ENCODE measurements at places on chromosomes 5 and 9.

GRCh38 chr5:1520791-1521453, 2.8 kb downstream of the LPCAT1 start:
- DNase-seq: no peak

DNA sequence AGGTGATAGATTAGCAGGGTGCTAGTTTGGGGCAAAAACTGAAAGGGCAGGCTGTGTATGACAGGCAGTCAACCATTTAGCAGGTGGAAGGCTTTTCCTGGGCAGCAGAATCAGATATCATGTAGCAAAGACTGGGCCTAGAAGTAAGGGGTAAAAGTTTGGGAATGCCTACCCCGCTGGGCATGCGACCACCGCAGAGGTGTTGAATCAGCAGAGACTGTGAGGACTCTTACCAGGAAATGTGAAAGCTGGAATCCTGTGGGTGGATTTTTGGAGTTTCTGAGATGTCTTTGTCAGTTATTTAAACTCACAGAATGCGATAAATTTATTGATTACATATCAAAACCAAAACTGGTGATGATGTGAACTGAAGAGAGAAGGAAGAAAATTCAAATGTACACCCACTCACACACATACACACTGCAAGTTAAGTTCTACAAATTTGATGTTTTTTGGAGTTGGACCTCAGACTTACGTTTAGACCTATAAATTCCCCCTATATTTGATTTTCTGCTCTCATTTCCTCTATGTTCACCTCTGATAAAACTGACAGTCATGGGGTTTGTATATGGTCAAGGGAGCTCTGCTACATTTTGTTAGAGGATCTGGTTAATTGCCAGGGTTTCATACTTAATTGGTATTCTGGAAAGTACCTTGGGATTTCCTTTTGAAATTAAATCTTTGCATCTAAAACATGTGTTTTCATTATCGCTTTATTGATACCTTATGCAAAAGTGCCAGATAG, 333.6 kb downstream of the CSNK1G3 start:
- DNase-seq: no peak

DNA sequence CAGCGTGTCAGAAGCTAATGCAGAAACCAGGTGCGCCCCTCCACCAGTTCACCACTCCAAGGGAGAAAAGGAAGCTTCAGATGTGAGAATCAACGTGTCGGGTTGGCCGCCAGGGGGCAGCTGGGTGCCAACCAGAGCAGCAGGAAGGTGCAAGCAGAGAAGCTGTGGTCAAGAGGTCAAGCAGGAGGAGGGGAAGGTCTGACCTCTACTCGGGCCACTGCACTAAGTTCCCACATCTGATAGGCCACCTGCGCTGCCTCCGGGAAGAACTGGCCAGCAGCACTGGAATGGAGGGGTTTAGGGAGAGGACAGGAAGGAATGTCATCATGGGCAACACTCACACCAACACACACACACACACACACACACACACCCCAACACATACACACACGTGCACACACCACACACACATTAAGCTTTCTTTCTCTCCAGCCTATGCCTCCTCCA, 31.4 kb downstream of the ANXA6 start:
- no peak for DNase-seq

- DNase-seq: no peak
These were observed 96.1 kb downstream of the MAP1B start for GRCh38 chr5:72203251-72203845.

DNA sequence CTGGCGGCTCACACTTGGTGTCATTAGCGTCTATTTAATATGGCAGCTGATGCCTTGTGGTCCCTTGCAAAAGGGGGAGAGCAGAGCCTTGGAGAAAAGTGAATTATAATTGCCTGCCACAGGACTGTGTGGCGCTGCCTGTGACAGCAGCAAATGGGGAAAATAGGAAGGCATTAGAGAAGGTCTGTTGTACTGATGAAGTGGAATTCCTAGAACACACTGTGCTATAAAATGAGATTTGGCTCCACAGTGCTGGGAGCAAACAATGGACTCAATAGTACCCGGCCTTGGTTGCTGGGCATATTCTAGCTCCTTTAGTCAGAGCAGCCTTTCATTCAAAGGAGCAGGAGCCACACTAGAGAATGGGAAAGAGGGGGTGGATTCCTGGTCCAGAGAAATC, 21.3 kb downstream of the SEMA6A start:
- no peak for DNase-seq

DNA sequence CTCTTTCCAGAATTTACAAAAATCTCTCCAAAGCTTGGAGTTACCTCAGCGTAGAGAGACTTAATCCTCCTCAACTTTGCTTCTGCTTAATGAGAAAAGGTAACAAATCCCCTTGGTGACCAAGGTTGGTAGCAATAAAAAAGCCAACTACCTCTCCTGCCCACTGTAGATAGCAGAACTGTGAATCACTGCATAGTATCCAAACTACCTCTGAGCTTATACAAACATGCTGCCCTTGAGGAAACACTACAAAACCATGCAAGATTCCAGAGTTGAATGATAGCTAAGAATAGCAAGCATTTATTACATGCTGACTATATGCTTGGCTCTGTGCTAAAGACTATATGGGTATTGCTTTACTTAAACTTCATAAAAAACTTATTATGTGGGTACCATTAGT, 2.8 kb upstream of the ADAMTS12 start:
- no peak for DNase-seq

GRCh38 chr9:95150903-95151302, 166.6 kb downstream of the FANCC start:
- no peak for DNase-seq

DNA sequence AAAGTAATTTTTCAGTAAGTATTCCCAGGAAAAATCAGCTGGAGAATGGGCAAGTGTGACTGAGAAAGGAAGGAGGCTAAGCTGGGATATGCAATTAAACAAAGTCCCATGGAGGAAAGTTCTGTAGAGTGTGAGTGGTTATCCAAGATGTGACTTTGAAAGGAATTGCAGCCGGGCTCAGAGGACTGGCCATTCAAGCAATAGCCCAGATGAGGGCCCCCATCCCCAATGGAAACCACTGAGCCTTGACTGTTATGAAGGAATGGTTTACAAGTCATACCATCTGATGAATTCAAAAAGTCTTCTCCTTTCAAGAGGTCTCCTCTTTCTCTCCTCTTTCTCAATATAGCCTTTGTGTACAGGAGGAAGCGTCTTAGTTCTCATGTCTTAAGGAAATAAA, 6.5 kb downstream of the LVRN start:
- DNase-seq: no peak

DNA sequence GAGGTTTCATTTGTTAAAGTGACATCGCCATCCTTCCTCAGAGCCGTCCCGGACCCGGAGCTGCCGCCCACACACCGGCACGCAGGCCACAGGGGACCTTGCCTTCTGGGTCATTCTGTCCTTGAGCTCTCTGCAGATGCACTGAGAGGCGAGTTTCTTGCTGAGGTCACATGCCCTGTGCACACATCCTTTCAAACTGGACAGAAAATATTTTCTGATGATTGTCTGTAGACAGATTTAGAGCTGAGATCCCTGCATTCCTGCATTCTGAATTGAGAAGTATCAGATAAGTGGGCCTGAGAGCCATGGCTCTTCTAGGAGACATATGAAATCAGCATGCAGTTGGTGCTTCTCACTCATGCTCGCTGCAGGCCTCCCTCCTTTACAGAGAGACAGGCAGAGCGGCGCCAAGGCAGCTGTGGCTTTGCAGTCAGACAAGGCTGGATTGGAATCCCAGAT, 25.4 kb downstream of the BOD1 start:
- no peak for DNase-seq

DNA sequence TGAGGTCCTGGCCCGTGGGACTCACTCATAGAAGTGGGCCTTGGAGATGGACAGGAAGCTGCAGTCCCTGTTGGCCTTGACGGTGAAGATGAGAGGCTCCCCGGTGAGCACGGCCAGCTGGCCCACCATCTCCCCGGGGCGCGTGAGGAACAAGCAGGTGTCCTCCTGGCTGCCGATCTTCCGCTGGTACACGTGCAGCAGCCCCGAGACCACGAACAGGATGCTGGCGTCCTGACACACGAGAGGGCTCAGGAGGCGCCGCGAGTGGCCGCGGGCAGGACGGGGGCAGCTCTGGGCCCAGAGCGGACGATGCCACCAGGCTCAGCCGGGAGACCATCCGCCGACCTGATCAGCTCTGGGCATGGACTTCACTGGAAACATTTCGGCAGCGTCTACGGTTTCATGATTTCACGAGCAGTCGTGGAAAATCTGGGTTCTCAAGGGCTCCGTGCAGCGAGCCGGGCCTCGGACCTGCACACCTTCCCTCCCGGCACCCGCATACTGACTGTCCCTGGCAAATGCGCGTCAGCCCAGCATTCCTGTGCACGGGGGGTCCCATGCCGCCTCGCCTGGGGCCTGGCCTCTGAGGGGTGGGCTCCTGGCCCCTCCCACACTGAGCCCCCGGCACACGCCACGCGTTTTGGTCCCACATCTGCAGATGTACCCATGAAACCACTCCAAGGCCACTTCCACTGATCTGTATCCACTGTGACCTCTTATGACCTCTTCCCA, 41.7 kb upstream of the NSMF start:
- no peak for DNase-seq

GRCh38 chr5:140157032-140157781, 17.8 kb upstream of the CYSTM1 start:
- DNase-seq: peak; percentile 39

- DNase-seq: no peak
These were observed 24.4 kb upstream of the SMAD5 start for GRCh38 chr5:136108180-136108611.

DNA sequence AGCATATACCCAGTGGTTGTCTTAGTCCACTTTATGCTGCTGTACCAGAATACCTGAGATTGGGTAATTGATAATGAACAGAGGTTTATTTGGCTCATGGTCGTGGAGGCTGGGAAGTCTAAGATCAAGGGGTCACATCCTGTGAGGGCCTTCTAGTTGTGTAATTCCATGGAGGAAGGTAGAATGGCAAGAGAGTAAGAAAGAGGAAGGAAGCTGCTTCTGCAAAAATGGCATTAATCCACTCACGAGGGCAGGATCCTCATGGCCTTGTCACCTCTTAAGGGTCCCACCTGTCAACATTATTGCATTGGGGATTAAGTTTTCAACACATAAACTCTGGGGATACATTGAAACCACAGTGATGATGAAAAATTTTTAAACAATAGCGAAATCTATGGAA, 17.0 kb downstream of the BTNL8 start:
- DNase-seq: no peak

- DNase-seq: no peak
These were observed 162.7 kb downstream of the MACROH2A1 start for GRCh38 chr5:135236228-135236907.

DNA sequence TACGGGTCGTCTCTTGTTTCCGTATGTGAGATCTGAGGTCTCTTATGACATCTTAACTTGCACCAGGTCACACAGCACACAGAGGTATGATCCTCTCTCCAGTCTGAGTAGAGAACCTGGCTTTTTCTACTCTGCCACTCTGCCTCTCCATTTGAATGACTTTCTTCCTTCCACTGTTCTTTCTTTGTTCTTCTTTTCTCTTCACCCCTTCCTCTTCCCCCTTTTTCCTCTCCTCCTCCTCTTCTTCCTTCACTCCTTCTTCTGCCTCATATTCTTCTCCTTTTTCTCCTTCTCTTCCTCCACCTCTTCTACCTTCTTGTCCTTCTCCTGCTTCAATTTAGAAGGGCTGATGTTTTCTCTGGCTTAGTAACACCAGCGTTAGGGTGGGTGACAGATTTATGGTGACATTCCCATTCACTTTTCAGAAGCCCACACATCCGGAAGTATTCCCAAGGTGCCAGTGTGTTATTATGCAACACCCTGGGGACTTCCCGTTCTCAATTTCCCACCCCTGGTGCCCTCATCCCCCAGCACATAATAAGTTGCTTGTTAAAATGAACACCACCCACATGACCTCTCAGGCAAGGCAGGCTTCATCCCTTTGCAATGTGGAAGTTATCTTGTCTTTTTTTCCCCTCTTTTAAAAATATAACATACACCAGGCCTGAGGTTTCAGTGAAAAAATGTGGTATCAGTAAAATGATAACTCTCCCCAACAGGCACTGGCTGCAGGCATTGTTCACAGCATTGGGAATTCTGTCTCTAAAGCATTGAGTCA, 122.0 kb downstream of the PAPPA start:
- no peak for DNase-seq

- no peak for DNase-seq
These were observed 104.3 kb downstream of the ZNF608 start for GRCh38 chr5:124642151-124642550.

DNA sequence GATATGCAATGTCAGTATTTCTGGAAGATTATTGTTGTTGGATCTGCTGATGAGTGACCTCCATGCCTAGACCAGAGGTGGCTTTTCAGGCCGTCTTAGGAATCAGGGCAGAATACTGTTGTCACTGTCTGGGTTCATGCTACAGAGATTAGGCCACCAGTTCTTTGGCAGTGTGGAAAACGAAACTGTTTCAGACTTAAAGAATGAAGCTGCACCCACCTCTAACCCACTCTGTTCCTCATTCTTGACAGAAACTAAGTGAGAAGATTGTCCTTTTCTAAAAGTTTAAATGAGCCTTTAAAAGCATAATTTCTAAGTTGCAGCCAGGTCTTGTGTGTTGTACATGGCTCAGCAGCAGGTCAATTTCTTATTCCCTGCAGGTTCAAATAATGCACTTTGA, 444.3 kb downstream of the ENC1 start:
- no peak for DNase-seq

- DNase-seq: no peak
These were observed 8.3 kb downstream of the LCN12 start for GRCh38 chr9:136960212-136960937.

DNA sequence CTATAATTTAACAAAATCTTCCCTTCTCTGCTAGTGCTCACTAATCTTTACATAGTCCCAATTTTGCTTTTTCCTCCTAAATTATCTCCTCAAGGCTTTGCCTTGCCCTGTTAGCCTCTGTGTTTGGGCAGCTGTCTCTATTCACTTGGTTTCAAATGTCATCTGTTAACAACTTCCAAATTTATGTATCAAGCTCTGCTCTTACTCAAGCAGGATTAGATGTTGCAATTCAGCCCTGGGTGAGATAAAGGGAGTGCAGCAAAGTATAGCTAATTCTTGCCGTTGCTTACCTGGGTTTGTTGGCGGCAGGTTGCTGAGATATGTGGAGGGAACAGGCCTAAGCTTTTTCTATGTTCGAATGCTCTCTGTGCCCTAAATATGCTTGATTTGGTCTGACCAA, 483.8 kb downstream of the DMAC1 start:
- no peak for DNase-seq

GRCh38 chr9:7289773-7290172, 509.8 kb downstream of the DMAC1 start:
- DNase-seq: no peak

- DNase-seq: no peak
These were observed 15.6 kb upstream of the FAM81B start for GRCh38 chr5:95375591-95375990.

DNA sequence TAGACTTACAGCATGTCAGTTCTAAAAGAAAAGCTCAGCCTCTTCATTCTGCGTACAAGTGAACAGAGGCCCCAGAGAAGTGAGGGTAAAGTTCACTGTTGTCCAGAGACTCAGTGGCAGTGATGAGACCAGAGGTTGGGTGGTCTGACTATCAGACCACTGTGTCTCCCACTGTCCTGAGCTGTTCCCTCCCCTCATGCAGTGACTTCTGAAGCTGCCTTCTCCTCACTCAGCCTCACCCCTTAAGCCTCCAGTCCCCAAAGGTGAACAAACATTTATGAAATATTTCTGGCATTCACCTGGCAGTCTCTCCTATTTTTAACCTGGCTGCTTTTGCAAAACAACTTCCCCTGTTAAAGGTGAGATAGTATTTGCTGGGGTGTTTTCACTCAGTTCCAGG, 54.7 kb downstream of the ABLIM3 start:
- DNase-seq: no peak

- no peak for DNase-seq
These were observed 19.7 kb downstream of the NR5A1 start for GRCh38 chr9:124487260-124488182.

Data from NCI-H1436 treated with DMSO at 0.1 percent for 48 hours (cell line).